Right hindlimb (tissue), 1 donor: ENCODE measurements at places on chromosomes 13 and 19.

DNA sequence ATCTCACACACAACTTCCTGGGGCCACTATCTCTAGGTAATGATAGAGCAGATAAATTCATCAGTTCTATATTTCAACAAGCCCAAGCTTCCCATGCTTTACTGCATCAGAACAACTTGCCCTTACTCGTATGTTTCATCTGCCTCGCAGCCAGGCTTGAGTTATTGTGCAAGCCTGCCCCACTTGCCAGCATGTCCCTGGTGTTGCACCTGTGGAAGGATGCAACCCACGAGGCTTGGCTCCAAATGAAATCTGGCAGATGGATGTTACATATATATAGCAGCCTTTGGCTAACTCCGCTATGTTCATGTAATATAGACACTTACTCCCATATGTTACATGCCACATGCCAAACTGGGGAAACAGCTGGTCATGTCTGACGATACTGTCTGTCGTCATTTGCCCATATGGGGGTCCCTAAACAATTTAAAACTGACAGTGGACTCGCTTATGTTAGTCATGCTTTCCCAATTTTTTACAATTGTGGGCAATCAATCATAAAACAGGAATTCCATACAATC is 6.2 kb downstream of the ERVK3-1 start:
- no peak for DNase-seq

DNA sequence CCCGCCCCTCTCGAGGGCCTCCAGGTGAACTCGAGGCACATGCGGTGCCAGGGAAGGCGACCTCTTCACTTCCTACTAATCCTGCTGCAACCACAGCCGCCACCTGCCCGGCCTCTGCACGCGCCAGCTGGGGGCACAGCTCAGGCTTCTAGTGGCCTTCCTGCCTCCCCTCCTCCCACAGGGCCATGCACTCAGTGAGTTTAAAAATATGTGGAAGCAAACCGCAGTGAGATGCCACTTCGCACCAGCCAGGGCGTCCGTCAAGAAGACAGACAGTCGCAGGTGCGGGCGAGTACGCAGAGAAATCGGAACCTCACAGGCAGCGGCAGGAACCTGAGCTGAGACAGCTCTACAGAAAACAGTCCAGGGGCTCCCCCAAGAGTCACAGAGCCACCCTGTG is 10.4 kb downstream of the LMNB2 start:
- peak; percentile 85 for DNase-seq

DNA sequence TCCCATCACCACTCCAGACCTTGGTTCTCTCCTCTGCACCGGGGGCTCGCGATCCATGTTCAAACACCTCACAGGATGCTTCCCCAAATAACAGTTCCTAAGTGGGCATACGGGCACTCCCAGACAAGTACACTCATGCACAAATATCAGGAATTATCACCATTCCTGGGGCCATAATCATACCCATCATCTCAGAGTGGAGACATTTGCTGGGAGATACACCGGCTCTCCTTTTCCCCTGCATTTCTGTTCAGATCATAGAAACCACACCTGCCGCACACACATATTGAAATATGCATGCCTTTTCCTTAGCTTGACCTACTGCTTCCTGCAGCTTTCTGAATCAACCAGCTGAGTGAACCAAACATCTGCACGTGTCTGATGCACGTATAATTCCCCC is 33.9 kb upstream of the MBNL2 start:
- no peak for DNase-seq

GRCh38 chr19:33427801-33428626 is 54.5 kb downstream of the CEBPG start:
- DNase-seq: peak; percentile 8
